ENCODE measurements at places on chromosomes 11 and 22. TPM values are rescaled to one million over a fixed set of nuclear protein-coding genes. Genes with fewer than 3 reads are reported as not detected.

Gene UPB1
- 2.8 TPM for total RNA-seq

Gene SPI1
- total RNA-seq = 14.9 TPM

Gene CCDC87
- 0.63 TPM for total RNA-seq

Gene ATL3
- 32.8 TPM for total RNA-seq
